ENCODE measurements at places on chromosomes 3 and 15.

DNA sequence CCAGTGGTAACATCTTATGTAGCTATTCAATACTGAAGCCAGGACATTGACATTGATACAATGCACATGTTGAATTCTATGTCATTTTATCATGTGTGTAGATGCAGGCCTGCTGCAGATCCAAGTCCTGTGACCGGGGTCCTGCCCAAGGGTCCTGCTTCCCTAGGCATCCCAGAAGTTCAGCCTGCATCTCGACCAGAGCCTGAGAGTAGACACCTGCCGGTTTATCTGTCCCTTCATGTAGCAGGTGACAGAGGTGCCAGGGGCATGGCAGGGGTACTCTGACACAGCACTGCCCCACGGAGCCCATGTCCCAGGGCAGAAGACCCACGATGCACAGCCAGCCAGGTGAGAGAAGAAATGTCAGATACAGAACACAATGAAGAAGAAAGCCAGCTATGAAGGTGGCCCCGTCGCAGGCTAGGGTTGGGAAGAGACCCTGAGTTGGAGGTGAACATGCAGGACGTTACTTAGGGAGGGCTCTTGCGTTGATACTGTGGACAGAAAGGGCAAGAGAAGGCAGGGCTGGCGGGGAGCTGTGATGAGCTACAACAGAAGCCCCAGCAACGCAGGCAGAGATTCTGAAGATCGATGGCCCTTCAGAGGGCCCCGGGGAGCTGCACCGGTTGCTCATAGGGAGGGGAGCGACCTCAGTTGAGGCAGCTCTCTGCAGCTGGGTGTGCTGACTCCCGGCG lies 51.0 kb downstream of the TPRA1 start:
- no peak for DNase-seq

DNA sequence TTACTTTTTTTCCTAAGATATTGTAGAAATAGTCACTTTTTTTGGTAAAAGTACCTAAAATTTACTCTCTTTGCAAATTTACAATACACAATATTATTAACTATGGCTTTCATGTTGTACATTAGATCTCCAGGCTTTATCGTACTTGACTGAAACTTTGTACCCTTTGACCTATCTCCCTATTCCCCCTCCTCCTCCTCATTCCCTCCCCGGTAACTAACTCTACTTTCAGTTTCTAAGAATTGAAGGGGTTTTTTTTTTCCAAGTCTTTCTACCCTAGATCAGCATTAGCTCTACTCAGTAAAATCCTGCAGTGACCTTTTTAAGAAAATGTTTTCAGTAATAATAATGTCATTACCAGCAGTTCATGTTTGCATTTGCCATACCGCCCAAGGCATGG lies 10.1 kb downstream of the HACL1 start:
- no peak for DNase-seq

- DNase-seq, result no peak
These were observed 65.6 kb upstream of the CHRNA7 start for GRCh38 chr15:31964586-31965307.

GRCh38 chr15:70762469-70763119 lies 764 bp downstream of the UACA start:
- peak; percentile 81 for DNase-seq

DNA sequence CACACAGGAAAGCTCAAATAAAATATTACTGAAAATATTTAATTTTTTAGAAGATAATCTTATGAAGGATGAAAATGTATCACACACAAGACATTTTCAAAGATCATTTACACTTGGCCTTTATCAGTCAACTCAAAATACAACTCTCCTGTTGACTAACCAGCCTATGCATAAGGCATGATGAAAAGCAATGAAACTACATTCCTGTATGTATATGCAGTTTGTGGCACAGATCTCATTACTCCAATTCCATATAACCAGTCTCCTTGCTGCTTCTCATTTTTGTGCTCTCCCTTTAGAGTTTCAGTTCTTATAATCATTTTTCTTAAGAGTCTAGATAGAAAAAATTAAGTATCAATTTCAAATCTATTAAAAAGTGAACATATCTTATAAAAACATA lies 25.8 kb downstream of the AQR start:
- no peak for DNase-seq

DNA sequence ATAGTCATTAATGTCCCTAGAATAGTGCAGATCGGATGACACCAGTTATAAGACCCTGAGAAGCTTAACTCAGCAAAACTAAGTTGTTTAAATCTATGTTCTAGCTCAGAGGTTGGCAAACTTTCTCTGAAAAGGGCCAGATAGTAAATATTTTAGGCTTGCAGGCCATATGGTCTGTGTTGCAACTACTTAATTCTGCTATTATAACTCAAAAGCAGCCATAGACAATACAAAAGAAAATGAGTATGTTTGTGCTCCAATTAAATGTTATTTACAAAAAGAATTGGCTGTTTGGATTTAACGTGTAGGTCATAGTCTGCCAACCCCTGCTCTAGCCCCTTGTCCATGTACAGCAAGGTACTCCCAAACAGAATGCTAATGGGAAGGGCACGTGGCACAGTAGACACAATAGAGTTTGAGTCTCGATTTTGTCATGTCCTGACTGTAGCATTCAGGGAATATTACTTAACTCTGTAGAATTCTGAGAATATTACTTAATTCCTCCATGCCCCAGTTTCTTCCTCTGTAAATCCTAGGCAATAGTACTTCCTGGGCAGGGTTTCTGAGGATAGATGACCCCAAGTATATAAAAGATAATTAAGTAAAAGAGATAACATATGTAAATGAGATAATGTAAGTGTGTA lies 70.5 kb upstream of the ATP2C1 start:
- DNase-seq, result no peak

GRCh38 chr3:30141927-30142326 lies 464.5 kb upstream of the TGFBR2 start:
- DNase-seq, result no peak

GRCh38 chr3:40623567-40623966 lies 98.8 kb downstream of the ZNF621 start:
- DNase-seq, result peak; percentile 7

DNA sequence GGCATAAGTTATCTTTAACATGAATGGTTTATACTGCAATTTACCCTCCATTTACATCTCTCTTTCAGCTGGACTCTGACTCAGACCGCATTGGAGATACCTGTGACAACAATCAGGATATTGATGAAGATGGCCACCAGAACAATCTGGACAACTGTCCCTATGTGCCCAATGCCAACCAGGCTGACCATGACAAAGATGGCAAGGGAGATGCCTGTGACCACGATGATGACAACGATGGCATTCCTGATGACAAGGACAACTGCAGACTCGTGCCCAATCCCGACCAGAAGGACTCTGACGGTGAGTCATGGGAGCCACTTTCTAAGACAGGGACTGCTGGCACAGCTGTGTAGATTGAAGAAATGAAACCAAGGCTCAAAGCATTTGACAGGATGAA lies 11.6 kb downstream of the THBS1 start:
- DNase-seq, result no peak

DNA sequence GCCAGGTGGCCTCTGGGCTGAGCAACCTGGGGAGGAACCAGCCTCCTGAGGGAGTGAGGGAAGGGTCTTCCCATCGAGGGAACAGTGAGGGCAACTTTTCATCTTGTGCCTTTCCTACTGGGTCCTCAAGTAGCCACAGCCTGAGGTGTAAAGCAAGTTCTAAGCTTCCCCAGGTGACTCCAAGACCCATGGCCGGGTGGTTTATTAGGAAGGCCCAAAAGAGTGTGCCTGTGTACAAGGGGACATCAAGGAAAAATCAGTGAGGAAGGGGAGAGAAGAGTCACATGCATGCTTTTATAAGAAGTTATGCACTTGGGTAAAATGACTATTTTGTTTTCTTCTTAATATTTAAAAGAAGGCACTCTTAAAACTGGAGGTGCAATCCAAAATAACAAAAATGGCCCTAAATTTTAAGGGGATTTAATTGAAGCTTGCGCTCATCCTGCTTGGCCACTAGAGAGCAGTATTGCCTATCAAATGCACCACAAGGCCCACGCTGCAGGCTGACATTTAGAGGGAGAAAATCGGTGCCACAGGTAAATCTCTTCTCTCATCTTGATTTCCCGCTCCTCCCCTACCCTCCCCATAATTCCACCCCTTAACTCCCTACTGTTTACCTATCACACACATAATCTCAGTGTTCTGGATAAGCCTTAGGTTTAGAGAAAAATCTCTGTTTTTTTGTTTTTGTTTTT lies 6.7 kb downstream of the NANOGP8 start:
- DNase-seq, result peak; percentile 61

Measured in iris pigment epithelial cell (primary cell).